ELF-1 (cell line): ENCODE measurements at places on chromosomes 13 and 19.
A peak's percentile ranks its signal among the peaks of the same experiment; 100 is the strongest.

- DNase-seq, result no peak
Observed at GRCh38 chr13:59728896-59729545, 434.7 kb downstream of the DIAPH3 start.

DNA sequence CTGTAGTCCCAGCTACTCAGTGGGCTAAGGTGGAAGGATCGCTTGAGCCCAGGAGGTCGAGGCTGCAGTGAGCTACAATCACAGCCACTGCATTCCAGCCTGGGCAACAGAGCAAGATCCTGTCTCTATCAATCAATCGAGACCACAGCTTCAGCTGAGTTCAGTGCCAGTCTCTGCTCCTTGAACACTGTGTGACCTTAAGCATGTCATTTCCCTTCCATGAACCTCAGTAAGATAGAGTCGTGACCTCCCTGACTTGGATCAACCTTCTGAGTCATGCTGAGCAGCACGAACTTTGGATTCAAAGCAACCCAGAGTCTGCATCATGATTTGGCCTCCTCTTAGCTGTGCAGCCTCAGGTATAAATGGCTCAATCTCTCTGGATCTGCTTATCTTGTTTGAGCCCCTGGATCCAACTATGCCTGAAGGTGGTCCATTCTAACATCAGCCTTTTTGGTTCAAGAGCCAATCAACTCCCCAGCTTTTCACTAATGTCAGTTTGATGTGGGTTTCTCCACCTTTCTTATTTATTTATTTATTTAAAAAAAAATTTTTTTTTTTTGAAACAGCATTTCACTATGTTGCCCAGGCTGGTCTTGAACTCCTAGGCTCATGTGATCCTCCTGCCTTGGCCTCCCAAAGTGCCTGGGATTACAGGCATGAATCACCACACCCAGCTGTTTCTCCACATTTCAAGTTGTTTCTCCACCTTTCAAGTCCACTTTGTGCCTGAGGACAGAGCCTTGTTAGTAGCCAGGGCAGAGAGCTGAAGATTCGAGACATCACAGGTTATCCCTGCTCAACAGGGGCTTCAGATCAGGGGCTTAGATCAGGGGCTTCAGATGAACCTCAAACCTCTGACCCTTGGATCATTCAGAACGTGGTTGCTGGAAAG lies 26.4 kb downstream of the PTPRS start:
- DNase-seq, result no peak

DNA sequence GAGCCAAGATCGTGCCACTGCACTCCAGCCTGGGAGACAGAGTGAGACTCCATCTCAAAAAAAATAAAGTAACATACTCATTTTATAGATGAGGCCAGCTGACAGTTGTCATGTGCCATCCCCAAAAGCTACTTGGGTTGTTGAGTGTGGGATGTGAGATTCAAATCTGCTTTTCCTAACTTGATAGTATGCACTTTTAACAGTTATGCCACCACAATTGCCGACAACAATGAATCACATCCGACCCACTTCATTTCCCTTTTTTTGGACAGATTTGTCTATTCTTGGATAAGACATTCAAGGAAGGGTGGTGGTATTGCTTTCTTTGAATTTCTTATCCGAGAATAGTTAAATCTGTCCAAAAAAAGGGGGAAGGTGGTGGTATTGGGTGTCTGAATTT lies 16.3 kb upstream of the DNMT1 start:
- DNase-seq, result no peak

DNA sequence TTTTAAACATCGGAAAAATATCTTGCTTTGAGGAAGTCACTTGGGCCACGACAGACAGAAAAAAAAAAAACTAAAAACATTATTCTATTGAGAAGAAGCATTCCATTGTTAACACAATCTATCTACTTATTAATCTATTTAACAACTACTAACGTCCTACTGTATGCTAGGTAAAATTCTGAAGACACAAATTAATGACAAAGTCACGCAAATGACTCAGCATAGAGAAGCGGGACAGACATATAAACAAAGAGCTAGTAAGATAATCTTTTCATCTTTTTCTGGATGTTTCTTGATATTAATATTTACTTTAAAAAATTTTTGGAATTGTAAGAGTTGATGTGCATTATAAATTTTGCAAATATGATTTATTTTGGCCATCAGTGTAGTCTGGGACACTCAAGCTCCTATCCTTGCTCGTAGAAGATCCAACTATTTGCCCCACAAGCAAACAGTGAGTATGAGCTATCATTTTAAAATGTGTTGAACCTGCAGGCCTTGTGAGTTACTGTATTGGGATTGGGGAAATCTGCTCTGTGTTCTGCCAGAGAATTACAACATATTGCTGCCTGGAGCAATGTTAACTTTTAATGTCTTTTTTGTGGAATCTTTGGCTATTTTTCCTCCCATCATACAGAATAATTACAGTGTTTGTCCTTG lies 109.1 kb downstream of the PCDH9 start:
- DNase-seq, result no peak

- no peak for DNase-seq
Observed at GRCh38 chr19:4831304-4831978, at the start of gene TICAM1. TSS of gene TICAM1 (minus strand) at chr19:4831712. CDS start at chr19:4818377, 13,335 bp downstream.

GRCh38 chr13:46402178-46402577 lies 15.1 kb upstream of the RUBCNL start:
- DNase-seq, result no peak

GRCh38 chr19:31046024-31046423 lies 303.2 kb downstream of the TSHZ3 start:
- DNase-seq, result no peak

DNA sequence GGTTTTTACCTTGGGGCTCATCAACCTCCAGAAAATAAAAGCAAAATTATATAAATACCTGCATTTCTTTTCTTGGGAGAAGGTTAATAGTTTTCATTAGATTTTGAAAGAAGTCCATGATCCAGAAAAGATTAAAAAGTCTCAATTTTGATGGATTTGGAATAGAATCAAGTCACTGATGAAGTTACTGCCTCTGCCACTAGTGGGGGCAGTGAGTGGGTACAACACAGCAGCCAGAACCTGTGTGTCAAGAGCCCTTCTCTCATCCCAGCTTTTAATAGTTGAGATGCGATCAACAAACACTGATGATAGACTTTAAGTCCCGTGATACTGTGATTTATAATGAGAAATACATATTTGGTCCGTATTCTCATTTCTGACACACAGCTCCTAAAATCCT lies 686.7 kb downstream of the DIAPH3 start:
- DNase-seq, result no peak

DNA sequence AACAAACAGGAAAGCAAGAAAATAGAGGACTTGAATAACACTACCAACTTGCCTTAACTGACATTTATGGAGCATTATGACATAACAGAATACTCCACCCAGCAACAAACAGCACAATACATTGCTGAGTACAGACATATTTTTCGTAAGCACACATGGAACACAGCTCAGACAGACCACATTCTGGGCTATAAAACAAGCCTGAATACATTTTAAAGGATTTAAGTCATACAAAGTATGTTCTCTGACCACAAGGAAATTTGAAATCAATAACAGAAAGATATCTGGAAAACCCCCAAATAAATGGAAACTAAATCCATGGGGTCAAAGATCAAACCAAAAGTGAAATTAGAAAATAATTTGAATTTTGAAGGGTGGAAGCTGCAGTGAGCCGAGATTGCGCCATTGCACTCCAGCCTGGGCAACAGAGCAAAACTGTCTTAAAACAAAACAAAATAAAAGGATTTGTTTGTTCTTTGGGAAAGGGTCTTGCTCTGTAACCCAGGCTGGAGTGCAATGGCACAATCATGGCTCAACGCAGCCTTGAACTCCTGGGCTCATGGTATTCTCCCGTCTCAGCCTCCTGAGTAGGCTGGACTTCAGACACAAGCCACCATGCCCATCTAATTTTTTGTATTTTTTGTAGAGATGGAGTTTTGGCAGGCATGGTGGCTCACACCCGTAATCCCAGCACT lies 5.6 kb downstream of the ZDHHC20 start:
- no peak for DNase-seq

DNA sequence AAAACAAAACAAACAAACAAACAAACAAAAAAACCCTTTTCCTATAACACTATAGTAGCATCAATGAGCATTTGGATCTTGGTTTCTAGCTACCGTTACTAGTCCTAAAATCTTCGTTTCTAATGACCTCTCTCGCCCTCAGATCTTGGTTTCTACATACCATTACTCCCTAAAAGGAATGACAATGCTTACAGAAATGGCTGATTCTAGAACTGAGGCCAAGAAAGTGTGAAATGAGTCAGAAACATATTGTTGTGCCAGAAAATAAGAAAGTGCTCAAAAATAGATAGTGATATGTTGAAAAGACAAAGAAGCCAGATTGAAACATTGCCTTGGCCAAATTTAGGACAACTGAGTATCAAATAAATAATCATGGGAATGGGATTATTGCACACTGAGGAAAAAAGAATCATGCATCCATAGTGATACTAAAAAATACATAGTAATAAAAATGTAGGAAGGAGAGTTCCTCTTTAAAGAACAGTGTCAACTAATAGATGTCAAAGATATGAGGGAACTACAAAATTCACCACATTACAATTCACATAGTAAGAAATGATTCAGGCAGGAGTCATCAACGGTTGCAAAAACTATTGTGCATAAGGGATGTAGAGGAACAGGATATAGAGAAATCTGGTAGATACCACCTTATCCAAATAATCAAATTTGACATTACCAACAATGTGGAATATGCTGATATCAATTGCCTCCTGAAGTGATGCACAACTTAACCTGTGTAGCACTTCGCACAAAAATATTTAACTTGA lies 386.6 kb downstream of the DIAPH3 start:
- DNase-seq, result no peak

DNA sequence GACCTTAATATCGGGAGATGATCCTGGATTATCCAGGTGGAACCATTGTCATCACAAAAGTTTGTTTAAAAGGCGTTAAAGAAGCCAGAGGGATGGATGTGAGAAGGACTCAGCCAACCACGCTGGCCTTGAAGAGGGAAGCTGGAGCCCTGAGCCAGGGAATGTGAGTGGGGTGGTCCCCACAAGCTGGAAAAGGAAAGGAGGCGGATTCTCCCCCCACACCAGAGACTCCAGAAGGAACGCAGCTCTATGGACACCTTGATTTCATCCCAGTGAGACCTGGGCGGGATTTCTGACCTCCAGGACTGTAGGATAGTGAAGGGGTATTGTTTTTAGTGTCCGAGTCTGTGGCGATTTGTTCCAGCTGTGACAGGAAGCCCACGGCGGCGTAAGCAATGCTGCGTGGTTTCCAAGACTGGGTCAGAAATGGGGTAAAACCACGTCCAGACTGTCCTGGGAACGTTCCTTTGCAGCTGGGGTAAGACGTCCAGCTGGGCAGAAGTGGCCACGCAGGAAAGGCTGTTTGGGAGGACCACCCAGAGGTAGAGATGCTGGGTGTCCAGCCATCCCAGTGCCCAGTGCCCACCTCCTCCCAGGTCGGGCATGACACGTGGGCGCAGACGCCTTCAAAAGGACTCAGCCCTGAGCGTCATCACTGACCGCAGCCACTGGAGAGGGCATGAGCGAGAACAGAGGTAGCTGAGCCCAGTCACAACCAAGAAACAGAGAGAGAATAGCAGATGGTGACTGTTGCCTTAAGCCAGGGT lies 125.4 kb upstream of the USP29 start:
- no peak for DNase-seq

DNA sequence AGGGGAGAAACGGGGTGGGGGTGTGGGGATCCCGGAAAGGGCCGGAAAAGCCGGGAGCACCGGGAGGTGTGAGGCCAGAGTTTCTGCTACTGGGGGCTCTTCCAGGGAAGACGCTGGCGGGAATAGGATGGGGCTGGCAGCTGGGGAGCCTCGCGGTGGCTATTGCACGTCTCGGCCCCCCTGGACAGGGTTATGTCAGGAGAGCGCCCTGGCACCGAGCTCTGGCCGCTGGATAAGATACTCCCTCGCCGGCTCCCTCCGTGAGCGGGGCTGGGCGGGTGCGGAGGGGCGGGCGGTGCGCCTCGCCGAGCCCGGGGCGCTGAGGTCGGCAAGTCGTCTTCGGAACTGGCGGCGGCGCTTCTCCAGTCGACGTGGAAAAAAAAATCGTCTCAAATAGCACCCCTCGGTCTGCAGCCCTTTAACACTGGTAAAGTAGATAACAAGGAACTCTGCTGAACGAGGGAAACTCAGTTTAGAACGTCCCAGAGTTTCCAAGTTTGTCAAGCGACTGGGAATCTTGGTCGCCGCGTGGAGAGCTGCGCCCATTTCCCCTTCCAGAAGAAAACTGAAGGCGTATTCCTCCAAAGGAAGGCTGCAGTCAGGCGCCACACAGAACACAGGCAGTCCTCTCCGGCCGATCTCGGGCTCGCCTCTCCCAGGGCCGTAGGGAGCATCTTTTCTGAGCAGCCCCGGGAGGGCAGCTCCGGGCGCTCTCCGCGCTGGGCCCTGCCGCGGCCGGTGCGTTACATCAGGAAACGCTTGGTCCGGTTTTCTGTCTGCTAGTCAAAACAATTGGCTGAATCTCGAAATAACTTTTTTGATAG lies 115.1 kb downstream of the KCNRG start:
- peak; percentile 67 for DNase-seq

- no peak for DNase-seq
Observed at GRCh38 chr19:16381756-16382401, 57.3 kb downstream of the KLF2 start.

GRCh38 chr13:74755065-74755464 lies 620.9 kb upstream of the KLF12 start:
- no peak for DNase-seq

DNA sequence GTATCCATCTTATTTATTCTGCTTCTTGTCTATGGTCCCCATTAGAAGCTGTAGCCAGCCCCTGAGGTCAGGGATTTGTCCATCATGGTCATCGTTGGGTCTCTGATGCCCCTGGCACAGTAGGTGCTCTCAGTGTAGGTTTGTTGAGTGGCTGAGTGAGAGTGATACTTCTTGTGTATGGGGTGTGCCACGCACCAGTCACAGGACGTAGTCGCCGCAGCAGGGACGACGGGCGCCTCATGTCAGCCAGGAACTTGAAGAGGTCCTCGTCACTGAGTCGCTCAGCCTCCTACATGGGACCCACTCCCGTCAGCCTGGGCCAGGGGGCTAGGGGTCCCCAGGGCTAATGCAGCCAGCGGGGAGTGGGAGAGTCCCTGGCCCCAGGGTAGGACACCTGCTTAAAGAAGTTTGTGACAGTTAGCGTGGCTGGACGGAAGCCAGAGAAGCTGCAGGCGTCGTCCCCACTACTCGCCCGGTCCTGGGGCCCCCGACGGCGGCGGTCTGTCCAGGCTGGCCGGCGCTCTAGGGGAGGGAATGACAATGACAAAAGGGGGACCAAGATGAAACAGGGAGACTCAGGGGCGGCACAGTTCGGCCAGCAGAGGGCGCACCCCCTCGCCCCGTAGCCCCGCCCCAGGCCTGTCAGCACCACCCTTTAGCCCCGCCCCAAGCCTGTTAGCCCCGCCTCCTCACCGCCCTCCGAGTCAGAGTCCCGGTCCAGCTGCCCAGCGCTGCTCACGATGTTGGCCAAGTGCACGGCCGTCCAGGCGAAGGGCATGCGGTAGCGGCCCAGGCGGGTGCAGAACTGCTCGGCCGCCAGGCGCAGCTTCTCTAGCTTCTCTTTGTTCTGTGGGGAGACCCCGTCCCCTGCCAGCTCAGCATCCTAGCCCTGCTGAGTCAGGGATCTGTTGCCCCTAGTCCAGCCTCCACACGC lies 3.7 kb downstream of the ANGPTL8 start:
- DNase-seq, result peak; percentile 87

- DNase-seq, result no peak
Observed at GRCh38 chr13:31168736-31169135, 7.0 kb upstream of the HSPH1 start.

- peak; percentile 10 for DNase-seq
Observed at GRCh38 chr13:46962281-46962941, 65.6 kb upstream of the HTR2A start.
